ENCODE measurements at places on chromosomes 4 and X.

DNA sequence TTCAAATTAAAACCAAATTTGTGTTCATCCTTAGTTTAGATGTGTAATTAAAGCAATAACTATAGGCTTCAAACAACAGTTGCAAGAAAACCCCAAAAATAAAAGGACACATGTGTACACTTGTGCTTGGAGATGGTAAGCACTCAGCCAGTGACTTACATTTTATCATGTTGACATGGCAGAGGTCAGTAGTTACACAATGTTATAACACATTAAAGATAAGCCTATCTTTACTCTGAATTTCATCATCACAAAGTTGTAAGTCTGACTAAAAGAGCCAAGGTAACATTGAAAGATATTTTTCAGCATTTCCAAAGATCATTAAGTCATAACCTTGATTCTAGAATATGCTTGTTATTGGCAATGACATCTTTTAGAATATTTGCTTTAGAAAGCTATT lies 98.5 kb upstream of the PNPLA4 start:
- H3K4me1 ChIP-seq = no peaks in the 10 kb centered on the region
- H3K27ac ChIP-seq = no peak overlapping the region
- no peaks in the 10 kb centered on the region for H3K27me3 ChIP-seq
- H3K36me3 ChIP-seq = no peaks in the 10 kb centered on the region
- H3K4me3 ChIP-seq = no peak overlapping the region

GRCh38 chrX:9788911-9789310 lies 2.7 kb downstream of the SHROOM2 start:
- H3K4me1 ChIP-seq = no peaks in the 10 kb centered on the region
- peaks cover 14% of the 10 kb centered on the region for H3K27me3 ChIP-seq
- no peaks in the 10 kb centered on the region for H3K36me3 ChIP-seq
- H3K27ac ChIP-seq = no peak overlapping the region
- no peak overlapping the region for H3K4me3 ChIP-seq

DNA sequence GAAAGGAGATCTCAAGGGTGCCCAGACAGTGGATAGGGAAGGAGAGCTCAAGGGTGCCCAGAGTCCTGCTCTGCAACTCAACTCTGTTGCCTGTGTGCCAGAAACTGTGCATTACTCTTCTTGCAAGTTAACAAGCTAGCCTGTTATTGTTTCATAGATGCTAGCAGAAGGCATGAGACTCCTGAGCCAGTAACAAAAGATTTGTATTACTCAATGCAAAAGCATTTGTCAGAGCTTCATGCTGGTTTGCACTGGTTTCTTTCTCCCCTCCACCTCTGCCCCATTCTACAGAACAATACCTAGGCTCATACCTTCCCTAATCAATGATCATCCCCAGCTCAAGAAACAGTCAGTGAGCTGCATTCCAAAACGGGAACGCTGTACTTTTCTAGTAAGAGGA lies 124.5 kb upstream of the NEIL3 start:
- no peak for DNase-seq
- H3K27me3 ChIP-seq = no peaks in the 10 kb centered on the region
- no peaks in the 10 kb centered on the region for H3K4me1 ChIP-seq
- no peak overlapping the region for H3K4me3 ChIP-seq

DNA sequence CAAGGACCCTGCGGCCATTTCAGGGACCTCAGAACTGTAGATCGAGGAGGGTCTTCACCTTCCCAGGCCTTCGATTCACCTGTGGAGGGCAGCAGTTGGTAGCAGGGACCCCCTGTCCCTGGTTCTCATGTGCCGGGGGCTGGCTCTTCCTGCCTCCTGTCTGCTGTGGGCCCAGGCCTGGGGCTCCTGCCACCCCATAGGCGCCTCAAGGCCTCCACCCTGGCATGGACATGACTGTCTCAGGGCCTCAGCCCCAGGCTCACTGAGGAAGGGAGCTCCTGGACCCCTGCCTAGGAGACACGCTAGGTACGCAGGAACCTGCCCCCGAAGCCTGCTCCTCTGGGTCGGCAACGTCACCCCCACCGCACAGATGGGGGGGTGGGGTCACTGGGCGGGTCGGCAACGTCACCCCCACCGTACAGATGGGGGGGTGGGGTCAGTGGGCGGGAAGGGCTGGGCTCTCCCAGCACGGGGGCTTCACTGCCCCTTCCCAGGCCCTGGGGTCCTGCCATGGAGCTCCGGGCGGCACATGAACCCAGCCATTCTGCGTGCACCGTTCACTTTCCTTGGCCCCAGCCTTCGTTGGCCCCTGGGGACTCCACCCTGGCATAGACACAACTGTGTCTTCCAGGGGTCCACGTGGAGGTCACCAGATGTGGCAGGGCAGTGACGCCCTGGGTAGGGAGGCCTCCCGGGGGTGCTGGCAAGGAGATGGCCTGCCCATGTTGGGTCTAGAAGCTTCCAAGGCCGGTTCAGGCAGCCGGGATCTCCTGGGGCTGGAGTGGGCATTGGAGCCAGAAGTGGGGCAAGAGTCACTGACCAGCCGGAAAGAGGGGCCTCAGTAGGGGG lies 3.5 kb upstream of the HGFAC start:
- peaks cover 12% of the 10 kb centered on the region for H3K36me3 ChIP-seq
- no peak overlapping the region for H3K27ac ChIP-seq
- DNase-seq = no peak
- no peak overlapping the region for H3K4me3 ChIP-seq
- no peaks in the 10 kb centered on the region for H3K27me3 ChIP-seq

DNA sequence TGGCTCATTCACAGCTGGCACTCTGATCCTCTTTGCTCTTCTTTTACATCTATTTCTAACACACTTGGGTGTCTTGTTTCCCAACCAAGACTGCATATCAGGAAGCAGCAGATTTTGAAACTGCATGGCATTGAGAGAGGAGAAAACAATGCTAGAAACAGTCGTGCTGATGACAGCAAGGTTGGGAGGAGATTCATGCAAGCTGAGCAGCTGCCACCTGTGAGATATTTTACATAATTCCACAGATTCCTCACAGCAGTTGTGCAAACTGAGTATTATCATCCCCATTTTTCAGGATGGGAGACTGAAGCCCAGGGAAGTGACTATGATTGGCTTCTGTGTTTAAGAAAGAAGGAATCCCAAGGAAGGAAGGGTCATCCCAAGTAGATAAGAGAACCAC lies 105.0 kb downstream of the SLC2A9 start:
- H3K27me3 ChIP-seq = no peaks in the 10 kb centered on the region
- H3K4me3 ChIP-seq = no peak overlapping the region

DNA sequence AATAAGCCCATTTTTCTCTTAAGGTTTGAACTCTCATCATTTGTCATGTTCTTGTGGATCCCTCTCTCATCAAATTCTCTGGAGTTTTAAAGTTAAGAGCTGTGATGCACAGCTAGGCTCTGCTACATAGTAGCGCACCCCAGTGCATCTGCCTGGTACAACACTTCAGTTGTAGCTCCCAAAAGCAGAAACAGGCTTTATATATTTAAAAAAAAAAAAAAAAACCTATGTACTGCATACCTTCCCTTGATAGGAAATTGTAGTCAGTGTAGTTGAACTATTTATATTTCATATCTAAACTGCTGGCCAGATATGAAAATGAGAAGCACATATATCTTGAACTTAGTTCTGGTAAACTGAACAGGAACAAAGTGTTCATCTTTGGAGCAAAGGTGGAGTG lies 131.4 kb downstream of the KLHL13 start:
- no peaks in the 10 kb centered on the region for H3K36me3 ChIP-seq
- H3K27me3 ChIP-seq = no peaks in the 10 kb centered on the region
- no peak overlapping the region for H3K4me3 ChIP-seq
- DNase-seq = no peak
- no peak overlapping the region for H3K27ac ChIP-seq

DNA sequence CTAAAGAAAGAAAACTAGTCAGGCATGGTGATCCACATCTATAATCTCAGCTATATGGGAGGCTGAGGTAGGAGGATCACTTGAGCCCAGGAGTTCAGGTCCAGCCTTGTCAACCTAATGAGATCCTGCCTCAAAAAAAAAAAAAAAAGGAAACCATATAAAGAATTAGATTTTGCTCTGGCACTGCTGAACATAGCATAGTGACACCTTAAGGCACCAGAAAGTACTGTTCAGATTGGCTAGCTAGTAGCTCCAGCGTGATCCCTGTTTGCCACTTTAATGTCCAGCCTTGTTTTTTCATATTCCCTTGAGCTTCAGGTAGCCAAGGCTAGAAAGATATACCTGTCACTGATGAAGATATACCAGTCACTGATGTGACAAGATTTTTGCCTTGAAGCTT lies 34.1 kb downstream of the EXOC1 start:
- peaks cover 16% of the 10 kb centered on the region for H3K36me3 ChIP-seq
- H3K27ac ChIP-seq = no peak overlapping the region
- no peak for DNase-seq
- no peaks in the 10 kb centered on the region for H3K4me1 ChIP-seq
- H3K4me3 ChIP-seq = no peak overlapping the region

- H3K27me3 ChIP-seq = no peaks in the 10 kb centered on the region
- H3K4me3 ChIP-seq = no peak overlapping the region
- no peaks in the 10 kb centered on the region for H3K36me3 ChIP-seq
- no peak for DNase-seq
- H3K4me1 ChIP-seq = no peaks in the 10 kb centered on the region
Measured at GRCh38 chrX:27680726-27681125, 90.6 kb downstream of the DCAF8L2 start.

DNA sequence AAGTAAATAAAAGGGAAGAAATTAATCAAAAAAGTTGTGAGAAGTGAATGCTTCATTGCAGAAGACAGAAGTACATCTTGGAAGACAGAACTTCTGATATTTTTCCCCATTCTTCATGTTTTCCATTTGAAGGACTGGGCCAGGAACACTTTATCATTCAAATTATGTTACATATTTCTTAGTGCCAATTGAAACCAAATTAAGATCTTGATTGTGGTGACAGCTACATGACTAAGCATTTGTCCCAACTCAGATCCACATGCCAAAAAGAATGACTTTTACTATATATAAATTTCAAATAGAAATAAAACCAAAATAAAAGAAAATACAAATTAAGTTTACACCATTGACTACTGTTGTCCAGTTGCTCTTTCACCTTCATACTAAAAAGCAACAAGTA lies 14.0 kb upstream of the FGF5 start:
- no peaks in the 10 kb centered on the region for H3K36me3 ChIP-seq
- DNase-seq = no peak
- H3K27ac ChIP-seq = no peak overlapping the region
- H3K4me1 ChIP-seq = no peaks in the 10 kb centered on the region

DNA sequence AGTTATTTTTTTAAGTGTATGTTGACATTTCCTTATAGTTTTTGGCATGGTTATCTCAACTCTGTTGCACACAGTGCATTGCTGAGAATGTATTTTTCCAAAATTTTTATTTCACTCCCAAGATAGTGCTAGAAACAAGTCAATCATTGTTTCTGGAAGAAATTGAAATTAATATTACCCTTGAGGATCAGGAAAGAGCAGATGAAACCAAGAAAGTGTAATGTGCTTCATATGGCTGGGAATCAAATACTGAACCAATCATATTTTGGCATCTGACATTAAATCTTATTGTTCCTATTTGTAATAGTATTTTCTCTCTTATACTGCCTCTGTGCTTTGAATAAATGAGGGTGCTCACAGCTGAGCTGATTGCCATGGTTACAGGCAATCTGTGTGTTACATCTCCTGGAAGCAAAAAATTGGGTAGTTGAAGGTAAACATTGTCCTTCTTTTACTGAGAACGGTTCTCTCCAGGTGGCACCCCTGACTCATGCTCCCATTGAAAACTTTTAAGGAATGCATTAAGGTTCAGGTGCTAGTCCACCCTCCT lies 358.2 kb upstream of the NR3C2 start:
- no peak for DNase-seq
- H3K4me1 ChIP-seq = no peaks in the 10 kb centered on the region
- H3K4me3 ChIP-seq = no peak overlapping the region
- no peaks in the 10 kb centered on the region for H3K27me3 ChIP-seq
- no peak overlapping the region for H3K27ac ChIP-seq
- H3K36me3 ChIP-seq = no peaks in the 10 kb centered on the region

- no peaks in the 10 kb centered on the region for H3K4me1 ChIP-seq
- DNase-seq = no peak
- H3K4me3 ChIP-seq = no peak overlapping the region
- no peaks in the 10 kb centered on the region for H3K36me3 ChIP-seq
- H3K27me3 ChIP-seq = no peaks in the 10 kb centered on the region
Measured at GRCh38 chr4:76476571-76476970, 41.5 kb downstream of the SHROOM3 start.

DNA sequence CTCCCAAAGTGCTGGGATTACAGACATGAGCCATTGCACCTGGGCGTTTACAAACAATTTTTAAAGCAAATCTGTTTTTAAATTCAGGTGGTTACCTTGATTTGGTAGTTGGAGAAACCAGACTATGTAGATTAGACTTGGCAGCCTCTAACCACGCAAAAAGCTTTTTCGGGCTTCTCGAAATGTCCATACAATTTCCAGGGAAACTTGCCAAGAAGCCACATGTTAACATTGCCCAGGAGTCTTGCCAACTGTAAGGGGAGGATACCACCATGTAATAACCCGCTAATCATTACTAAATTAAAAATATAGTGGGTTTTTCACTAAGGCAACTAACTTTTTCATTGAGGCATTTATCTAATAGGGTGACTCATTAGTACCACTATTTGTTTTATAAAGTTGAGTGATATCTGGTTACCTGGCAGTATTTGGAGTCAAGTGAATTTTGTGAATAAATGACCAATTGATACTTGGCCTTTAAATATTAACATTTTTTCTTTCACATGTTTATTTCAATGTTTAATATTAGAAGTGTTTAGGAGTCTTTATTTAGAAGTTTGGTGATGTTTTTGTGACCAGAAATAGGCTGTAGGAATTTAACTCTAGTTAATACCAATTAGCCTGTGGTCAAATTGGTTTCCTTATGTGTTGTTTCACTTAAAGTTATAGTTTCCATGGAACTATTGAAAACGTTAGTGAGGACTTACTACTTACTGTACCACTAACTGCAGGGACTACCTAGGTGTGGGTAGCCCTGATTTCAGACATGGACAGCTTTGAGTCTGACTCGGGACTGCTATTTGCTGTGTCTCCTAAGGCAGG lies 61.3 kb downstream of the CLDN34 start:
- H3K27ac ChIP-seq = no peak overlapping the region
- no peaks in the 10 kb centered on the region for H3K27me3 ChIP-seq
- no peaks in the 10 kb centered on the region for H3K36me3 ChIP-seq
- no peak overlapping the region for H3K4me3 ChIP-seq
- H3K4me1 ChIP-seq = peaks cover 4% of the 10 kb centered on the region

DNA sequence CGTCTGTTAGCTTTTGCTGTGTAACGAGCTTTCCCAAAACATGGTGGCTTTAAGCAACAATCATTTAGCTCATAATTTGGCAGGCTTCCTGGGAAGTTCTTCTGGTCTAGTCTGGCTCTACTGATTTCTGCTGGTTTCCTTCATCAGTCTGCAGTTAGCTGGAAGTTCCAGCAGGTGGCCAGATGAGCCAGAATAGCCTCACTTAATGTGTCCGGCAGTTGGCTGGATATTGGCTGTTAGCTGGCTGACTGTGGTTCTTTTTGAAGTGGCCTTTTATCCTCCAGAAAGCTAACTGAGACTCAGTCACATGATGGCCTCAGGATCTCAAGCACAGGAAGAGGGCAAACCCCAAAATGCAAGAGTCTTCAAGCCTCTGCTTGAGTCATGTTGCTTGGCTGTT lies 34.9 kb downstream of the FTHL17 start:
- no peak overlapping the region for H3K27ac ChIP-seq
- H3K4me1 ChIP-seq = no peaks in the 10 kb centered on the region
- peak; percentile 64 for DNase-seq
- H3K36me3 ChIP-seq = no peaks in the 10 kb centered on the region
- no peaks in the 10 kb centered on the region for H3K27me3 ChIP-seq
- H3K4me3 ChIP-seq = no peak overlapping the region

GRCh38 chr4:87185146-87185870 lies 35.1 kb downstream of the KLHL8 start:
- H3K27me3 ChIP-seq = no peaks in the 10 kb centered on the region
- H3K36me3 ChIP-seq = no peaks in the 10 kb centered on the region
- H3K4me1 ChIP-seq = no peaks in the 10 kb centered on the region
- no peak for DNase-seq
- no peak overlapping the region for H3K4me3 ChIP-seq

Data from tibial artery (tissue), 4 donors.